ENCODE measurements at places on chromosomes 12 and 14. TPM values are rescaled to one million over a fixed set of nuclear protein-coding genes. Genes with fewer than 3 reads are reported as not detected.

DNA sequence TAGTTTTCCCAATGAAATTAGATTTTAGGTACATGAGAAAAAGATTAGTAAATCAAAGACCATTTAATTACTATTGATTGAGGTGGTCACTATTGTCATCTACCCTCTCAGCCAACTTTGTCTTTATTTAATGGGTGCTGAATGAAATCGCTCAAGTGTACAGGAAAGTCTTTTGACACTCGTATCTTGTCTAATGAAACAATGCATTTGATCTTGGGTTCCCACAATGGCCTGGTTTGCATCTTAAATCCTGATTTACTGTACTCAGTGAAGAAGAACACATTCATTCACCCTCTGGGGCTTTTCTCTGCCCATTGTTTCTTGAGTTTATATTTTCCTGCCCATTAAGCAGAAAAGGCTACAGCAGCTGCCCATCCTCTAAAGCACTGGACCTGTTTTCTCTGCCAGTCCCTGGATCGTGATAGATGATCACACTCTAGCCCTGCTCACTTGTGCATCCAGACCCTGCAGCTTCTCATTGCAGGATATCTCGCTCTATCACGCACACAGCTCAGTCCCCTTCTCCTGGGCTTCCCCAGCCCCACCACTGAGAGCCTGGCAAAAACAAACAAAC, 1369.3 kb downstream of the AACS start:
- no peak for DNase-seq

GRCh38 chr12:104974626-104975290, 11.4 kb upstream of the NOPCHAP1 start:
- no peak for DNase-seq

DNA sequence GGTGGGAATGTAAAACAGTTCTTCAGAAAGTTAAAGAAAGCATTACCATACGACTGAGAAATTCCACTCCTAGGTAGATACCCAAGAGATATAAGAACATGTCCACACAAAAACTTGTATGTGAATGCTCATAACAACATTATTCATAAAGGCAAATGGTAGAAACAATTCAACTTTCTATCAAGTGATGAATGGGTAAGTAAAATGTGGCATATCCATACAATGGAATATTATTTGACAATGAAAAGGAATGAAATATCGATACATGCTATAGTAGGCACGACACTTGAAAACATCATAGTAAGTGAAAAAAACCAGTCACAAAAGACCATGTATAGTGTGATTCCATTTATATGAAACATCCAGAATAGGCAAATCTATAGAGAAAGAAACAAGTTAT, 71.3 kb downstream of the GALNT8 start:
- DNase-seq = no peak

DNA sequence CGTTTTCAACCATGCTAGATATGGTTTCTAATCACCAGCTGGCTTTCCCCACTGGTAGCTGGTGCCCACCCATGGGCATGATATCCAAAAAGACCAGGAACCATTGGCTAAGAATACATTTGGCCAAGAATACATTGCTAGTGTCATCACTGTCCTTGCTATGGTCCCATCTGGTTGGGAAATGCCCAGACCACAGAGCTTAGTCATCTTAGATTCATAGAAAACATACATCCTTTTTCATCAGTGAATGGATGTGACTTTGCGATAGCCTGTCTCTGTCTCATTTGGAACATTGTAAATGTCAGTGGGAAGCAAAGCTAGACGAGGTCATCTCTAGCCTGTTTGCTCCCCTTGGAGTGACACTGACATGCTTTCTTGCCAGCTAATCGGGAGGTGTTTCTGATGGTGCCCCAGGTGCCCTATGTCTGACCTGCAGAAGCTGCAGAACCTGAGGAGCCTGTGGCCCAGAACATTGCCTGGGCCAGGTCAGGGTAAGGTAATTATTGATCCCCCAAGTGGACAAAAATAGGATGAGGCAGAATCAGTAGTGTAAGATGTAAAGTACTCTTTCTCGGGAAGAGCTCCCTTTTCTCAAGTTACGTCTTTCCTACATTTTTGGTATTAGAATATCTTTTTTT, 194.8 kb downstream of the SLC41A2 start:
- DNase-seq = no peak

GRCh38 chr14:81519200-81520011, 14.2 kb downstream of the SEL1L start:
- peak; percentile 26 for DNase-seq

DNA sequence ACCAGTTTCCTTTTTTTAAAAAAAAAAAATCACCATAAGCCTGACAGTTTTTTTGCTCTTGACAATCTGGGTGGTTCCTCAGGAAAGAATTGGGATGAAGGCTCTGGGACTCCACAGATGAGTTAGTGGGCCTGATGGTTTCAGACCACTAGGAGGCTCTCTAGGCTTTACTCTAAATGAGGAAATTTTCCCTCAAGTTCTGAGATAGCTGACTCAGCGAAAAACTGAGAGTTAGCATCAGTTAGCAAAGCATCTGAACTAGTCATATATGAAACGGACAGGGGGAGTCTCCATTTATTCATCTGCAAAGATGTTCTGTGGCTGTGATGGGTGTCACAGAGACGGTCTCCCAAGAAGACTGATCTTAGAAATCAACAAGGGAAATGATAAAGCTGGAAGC, 314.3 kb upstream of the OR4E1 start:
- DNase-seq = no peak

IL31 gene
- not detected for polyA plus RNA-seq

KERA gene
- 0.22 TPM for polyA plus RNA-seq

OR11G2 gene
- not detected for polyA plus RNA-seq

PZP gene
- 0.24 TPM for polyA plus RNA-seq

Measured in large intestine (tissue), 12 donors.